Cortex of kidney (tissue), 1 donor: ENCODE measurements at places on chromosomes 1 and 21.

DNA sequence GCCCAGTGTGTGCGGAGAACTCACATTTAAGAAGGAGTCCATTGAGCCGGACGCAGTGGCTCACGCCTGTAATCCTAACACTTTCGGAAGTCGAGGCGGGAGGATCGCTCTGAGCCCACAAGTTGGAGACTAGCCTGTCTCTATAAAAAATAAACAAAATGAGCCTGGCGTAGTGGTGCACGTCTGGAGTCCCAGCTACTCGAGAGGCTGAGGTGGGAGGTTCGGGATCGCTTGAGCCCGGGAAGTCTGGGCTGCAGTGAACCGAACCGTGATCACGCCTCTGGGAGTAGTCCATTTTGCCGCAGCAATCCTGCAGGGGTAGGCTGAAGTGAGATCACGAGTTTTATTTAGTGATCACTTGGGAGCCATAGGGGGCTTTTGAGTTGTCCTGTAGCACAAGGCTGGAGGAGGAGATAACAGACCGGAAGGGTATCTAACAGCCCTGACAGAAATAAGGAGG lies 497 bp upstream of the FUCA1 start:
- no peak for DNase-seq

DNA sequence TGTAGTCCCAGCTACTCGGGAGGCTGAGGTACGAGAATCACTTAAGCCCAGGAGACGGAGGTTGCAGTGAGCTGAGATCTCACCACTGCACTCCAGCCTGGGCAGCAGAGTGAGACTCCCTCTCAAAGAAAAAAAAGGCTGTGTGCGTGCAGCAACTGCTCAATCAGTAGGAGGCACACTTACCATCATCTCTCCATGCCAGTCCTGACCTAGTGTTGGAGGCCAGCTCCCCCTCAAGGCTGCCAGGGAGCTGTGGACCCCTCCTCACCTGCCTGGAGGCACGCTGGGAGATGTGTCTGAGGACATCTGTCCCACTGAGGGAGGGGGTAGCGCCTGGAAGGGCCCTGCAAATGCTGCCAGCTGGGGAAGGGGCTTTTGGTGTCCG lies 11.9 kb downstream of the RPS6KA1 start:
- DNase-seq = no peak

DNA sequence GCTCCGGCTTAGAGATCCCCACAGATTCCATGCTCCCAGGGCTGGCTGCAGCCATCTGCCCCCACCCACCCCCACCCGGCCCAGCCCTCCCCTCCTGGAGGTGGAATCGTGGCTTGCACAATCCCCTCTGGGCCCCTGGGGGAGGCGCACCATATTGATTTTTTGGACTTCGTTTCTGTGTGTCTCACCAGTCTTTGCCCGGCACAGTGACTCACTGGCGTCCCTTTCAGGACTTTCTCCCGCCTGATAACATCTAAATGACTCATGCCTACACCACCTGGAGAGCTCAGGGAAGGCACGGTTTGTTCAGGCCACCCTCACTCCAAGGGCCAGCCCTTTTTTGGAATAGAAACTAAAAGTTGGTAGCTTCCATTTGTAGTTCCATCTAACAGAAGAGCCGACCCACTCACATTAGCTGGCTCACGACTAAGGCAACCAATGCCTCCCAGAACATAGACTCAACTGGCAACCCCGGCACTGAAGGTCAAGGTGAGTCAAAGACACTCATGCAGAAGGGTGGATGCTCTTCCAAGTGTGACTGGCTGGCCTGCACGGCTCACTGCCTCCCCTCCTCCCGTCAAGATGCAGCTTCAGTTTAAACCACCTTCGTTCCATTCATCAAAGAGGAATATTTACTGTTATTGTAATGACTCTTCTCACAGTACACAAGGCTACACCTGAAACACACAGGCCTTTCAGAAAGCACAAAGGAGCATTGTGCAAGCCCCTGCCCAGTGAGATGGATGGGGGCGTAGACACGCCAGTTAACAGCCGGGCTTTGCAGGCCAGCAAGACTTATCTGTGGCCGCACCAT lies 18.1 kb upstream of the ETS2 start:
- no peak for DNase-seq

DNA sequence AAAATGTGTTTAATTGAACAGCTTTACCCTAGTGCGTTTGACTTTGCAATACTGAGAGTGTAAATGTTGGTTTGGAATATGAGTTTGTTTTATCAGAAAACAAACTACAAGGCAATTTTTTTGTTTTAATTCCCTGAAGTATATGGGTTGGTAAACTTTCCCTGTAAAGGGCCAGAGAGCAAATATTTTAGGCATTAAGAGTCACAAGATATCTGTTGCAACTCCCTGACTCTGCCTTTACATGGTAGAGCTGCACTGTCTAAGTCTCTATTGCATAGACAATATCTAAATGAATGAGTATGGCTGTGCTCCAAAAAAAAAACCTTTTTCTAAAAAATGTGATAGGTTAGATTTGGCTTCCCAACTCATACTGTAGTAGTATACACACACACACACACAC lies 115.1 kb upstream of the PBX1 start:
- no peak for DNase-seq

DNA sequence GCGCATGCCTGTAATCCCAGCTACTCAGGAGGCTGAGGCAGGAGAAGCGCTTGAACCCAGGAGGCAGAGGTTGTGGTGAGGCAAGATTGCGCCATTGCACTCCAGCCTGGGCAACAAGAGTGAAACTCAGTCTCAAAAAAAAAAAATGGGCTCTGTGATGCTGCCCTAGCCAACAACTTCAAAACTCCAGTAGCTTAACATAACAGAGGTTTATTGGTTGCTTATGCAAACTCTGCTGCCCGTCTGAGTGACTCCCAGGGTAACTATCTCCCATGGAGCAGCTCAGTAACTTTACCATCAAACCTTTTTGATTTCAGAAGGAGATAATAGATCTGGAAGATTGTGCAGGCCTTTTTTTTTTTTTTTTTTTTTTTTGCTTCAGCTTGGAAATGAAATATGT lies 18.9 kb upstream of the ITLN2 start:
- no peak for DNase-seq

- no peak for DNase-seq
Measured at GRCh38 chr1:207025146-207025880, 7.2 kb downstream of the C1orf116 start.

GRCh38 chr21:37531431-37531932 lies 164.9 kb downstream of the DYRK1A start:
- no peak for DNase-seq

DNA sequence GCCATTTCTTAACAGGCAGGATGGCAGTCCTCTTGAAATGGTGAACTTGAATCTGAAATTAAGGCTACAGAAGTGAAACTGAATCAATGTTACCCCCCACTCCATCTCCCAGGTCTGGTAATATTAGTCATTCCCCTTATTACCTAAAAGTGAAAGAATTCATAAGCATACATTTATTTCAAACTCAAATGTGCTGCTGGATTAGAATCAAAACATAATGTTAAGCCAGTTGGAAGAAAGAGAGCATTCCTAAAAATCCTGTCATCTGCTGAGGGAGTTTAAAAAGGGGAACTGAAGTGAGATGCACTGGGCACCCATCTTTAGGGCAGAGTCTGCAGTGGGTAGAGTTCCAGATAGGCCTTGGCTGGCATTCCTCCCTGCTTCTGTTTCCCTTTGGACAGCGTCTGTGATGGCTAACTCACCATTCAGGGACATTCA lies 17.4 kb downstream of the KIAA0319L start:
- no peak for DNase-seq

GRCh38 chr1:191889623-191890003 lies 268.6 kb upstream of the RGS18 start:
- no peak for DNase-seq

- DNase-seq = no peak
Measured at GRCh38 chr1:17251701-17252376, 2.9 kb downstream of the PADI3 start.

- no peak for DNase-seq
Measured at GRCh38 chr1:67586596-67586995, 98.4 kb upstream of the GADD45A start.

GRCh38 chr1:186283374-186283773 lies 91.7 kb downstream of the TPR start:
- no peak for DNase-seq

- DNase-seq = no peak
Measured at GRCh38 chr1:88983791-88984559, 8.5 kb downstream of the KYAT3 start.

- no peak for DNase-seq
Measured at GRCh38 chr1:92211166-92211565, 6.5 kb upstream of the C1orf146 start.

GRCh38 chr1:208691012-208691411 lies 446.8 kb upstream of the PLXNA2 start:
- no peak for DNase-seq

- no peak for DNase-seq
Measured at GRCh38 chr1:193229136-193229535, 42.7 kb upstream of the B3GALT2 start.

DNA sequence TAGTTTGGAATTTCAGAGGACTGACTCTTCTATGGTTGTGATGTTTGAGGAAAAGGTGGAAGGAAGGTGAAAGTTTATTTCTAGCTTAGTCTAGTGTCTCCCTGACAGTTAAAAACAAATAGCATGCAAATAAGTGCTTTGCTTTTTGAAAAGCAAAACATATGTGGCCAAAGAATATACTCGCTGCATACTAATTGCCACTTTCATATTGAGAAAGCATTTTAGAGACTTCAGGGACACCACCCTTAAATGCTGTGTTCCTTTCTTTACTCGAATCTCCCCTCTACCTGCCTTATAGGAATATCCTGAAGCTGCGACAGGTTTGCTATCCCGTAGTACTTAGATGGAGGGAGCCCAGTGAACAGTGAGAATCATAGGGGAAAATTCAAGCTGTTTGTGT lies 23.2 kb downstream of the GLUL start:
- no peak for DNase-seq

GRCh38 chr1:85427849-85428248 lies 37.1 kb downstream of the DDAH1 start:
- no peak for DNase-seq

GRCh38 chr1:155179112-155180031 lies 5.7 kb downstream of the TRIM46 start:
- no peak for DNase-seq

DNA sequence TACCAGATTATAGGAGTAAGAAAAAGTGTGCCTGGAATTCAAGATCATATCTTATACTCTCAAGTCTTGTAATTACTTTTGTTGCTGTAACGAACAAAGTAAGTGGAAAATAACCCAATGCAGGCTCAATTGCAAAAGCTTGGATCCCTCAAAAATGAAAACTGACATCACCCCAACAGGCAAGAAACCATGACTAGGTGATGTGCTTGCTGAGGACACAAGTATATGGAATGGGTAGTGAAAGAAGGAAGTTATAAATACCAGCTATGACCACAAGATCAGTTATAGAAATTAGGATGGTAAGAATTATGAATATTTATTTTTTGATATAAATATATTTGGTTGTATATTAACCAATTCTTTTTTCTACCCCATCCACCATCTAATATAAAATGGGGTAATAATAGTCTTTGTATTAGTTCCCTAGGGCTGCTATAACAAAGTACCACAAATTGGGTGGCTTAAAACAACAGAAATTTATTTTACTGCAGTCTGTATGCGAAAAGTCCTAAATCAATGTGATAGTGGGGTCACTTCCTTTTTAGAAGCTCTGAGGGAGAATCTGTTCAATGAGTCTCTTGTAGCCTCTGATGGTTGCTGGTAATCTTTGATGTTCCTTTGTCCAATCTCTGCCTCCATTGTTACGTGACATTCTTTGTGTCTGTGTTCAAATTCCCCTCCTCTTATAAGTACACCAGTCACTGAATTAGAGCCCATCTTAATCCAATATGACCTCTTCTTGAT lies 45.0 kb downstream of the DUSP10 start:
- no peak for DNase-seq

DNA sequence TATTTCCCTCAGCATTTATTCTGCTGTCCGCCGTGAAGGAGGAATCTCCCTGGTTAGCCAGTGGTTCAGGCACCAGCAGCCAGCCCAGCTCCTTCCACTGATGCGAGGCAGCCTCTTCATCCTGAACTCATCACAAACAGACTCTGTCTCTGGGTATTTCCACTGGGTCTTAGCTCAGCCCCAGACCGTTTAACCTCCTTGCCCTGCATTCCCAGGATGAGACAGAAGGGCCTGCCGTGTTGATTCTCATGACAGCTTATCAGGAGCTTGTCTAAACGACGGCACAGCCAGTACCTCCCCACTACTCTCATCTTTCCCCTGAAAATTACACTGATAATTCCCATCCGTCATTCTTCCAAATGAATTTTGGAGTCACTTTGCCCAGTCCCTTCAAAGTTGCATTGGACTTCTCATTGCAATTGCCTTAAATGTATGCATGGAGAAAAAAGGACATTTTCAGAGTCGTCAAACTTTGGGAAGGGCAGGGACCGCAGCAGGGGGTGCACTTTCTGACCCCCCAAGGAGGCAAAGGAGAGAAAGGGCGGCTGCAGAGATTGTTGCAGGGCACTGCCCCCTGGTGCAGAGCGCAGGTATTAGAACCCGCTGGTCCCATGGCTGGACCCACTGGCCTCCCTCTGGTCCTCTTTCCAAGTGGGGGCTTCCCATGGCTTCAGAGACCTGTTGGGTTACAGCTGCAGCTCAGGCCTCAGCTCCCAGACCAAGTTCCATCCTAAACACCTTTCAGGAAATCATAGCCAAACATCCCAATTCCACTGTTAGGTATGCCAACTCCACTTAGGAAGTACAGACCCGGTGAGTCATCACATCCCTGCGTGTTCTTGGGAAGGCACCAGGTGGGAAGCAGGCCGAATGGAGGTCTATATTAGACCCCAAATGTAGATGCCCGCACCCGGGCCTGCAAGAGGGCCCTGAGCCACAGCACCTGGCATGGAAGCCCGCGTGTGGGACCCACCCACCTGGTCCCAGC lies 3.7 kb upstream of the MEGF6 start:
- no peak for DNase-seq

DNA sequence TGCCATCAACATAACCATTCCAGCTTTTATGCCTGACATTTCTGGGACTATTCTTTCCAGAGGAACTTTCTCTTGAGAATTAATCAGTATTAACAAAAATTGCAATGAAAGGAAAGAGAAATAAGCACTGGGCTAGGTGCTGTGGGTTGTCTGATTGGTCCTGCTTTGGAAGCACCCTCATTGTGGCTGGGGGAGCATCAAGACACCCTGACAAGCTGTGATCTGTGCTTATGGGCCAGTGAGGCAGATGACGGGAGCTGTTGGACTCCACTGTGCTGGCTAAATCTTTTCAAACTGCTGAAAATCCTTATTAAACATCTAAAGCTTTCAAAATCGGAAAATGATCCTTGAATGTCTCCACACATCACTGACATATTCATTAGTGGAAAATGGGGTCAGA lies 20.0 kb downstream of the UBASH3A start:
- no peak for DNase-seq

DNA sequence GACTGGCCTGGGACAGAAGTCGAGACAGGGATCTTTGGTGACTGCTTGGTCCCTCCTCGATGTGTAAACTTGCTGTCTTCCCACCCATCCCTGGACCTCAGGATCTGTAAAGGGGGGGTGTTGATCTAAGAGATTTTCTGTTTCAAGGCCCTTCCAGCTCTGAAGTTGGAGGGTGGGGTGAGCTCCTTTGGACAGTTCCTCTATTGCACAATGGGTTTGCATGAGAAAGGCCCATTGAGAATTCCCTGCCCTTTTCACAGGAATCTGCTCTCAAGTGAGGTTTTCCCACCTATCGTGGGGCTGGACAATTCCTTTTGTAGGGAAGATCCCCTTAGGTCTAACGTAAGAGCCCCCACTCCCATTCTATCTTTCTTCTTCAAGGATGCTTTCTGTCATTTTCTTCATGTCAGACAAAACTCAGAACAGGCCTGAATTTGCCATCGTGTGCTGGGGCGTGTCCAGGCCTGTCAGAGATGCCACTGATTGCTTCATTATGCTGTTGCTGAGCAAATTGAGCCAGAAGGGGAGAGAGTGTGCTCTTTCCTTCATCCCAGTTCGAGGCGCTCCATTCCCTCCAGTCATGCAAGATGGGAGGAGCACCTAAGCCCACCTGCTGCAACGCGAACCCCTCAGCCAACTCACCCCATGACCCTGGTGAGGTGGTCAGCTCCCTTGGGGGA lies 149.9 kb upstream of the IGSF21 start:
- no peak for DNase-seq
